ENCODE measurements at places on chromosomes 11 and 22.

- DNase-seq, result no peak
Measured at GRCh38 chr22:32802237-32802765, 796 bp downstream of the TIMP3 start.

DNA sequence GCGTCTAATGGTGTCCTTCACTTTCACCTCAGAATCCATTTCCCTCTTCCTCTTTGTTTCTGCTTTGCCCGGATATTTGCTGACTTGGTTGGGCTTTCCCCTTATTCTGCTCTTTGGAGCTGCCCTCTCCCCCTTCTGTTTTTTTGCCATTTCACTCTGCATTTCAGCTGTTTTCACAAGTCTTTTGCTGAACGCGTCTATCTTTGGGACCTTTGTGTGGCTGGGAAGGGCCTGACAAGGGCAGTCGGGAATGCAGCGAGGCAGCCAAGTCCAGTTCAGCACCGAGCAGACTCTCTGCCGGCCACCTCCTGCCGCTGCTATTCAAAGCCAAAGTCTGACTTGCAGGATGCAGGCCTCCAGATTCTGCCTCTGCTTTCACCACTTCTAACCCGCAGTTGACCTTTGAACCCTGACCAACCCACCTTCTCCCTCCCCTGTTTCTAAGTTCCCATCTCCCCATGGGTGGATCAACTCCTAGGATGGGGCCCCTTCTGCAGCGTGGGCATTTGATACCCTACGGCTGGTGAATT is 38.2 kb downstream of the FEZ1 start:
- DNase-seq, result no peak

- no peak for DNase-seq
Measured at GRCh38 chr22:28989912-28990311, 71.7 kb downstream of the C22orf31 start.

- peak; percentile 18 for DNase-seq
Measured at GRCh38 chr11:114163830-114164401, 104.4 kb downstream of the ZBTB16 start.

DNA sequence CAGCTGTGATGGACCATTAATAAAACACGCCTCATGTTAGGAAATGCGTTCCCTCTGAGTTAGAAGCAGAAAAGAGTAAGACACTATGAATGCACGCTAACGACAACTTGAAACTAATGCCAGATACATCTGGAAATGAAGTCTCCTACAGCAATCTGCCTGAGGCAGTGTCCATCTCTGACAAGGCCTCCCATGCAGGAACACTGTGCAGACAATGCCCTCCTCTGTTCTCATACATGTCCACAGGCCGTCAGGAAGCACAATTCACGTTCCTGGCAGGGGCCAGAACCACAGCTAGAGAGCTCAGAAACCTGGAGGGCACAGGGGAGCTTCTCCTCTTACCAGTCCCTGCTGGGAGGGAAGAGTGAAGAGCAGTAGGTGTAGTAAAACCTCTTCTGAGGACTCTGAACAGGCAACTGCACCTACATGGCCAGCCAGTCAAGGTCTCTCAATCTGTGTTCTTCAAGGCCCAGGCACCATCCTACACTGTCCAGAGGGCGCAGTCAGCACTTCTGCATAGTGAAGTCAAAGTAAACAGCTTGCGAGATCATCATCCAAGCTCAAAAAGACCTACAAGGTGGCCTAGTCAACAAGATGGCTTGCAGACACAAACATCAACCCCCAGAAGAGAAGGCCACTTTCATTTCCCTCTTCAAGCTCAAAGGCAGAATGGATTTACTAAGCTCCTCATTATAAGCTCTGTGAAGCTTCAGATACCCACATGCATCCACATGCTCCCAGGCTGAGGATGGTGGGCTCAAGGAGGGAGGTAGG is 41.5 kb upstream of the CYP2D6 start:
- no peak for DNase-seq

GRCh38 chr11:115678942-115679341 is 174.7 kb upstream of the CADM1 start:
- no peak for DNase-seq

- no peak for DNase-seq
Measured at GRCh38 chr11:17918049-17918605, 94.7 kb downstream of the SERGEF start.

GRCh38 chr22:30809086-30809485 is 114.4 kb downstream of the OSBP2 start:
- DNase-seq, result no peak

GRCh38 chr11:57210781-57211180 is 26.3 kb downstream of the APLNR start:
- no peak for DNase-seq

- DNase-seq, result no peak
Measured at GRCh38 chr11:1967641-1968225, 20.6 kb downstream of the MRPL23 start.

DNA sequence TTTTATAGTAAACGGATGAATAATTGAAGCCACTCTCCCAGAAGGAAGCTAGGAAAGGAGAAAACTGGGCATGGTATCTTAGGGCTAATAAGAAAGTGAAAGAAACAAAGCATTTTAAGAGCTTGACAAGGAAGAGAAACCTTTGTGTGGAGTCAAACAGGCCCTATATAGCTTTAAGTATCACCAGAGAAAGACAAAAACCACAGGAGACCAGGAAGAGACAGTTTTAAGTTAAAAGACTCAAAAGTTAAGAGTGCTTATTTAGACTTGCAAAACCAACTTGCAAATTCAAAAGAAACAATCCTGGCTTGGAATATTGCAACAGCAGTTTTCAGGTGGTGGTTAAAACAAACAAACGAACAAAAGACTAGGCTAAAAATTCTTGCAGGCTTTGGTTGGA is 3.4 kb downstream of the PAK1 start:
- DNase-seq, result no peak

- DNase-seq, result no peak
Measured at GRCh38 chr22:47402876-47403525, 640.6 kb downstream of the TBC1D22A start.

DNA sequence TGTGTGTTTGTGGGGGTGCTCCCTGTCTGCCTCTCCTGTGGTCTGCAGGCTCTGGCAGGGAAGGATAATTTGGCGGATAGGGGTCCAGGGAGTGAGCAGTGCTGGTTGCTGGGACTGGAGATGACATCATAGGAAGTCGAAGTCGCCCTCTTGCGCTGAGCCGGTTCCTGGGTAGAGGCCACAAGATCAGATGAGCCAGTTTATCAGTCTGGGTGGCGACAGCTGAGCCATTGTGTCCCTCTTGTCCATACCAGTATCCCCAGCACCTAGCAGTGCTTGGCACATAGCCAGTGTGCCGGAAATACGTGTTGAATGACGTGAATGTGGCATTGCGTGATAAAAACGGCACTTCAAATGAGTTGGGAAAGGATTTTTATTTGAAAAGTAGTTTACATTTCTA is 9.8 kb downstream of the APOL5 start:
- DNase-seq, result no peak

DNA sequence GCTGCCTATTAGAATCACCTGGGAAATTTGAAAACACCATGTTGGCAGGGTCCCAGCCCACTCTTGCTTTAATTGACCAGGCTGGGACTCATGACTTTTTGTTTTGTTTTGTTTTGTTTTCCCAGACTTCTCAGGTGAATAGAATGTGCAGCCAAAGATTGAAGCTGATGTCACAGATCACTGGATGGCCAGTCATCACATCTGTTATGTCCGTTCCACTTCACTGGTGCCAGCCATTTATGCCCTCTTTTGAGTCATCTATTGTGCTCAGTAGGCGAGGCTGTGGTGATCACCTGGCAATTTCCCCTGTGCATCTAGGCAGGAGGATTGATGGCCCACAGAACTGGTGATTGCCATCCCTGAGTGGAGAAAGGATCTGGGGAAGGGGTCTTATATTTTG is 297.3 kb downstream of the INSC start:
- DNase-seq, result no peak

GRCh38 chr11:45894555-45895247 is 9.2 kb downstream of the MAPK8IP1 start:
- no peak for DNase-seq

- DNase-seq, result no peak
Measured at GRCh38 chr11:126547161-126547560, 191.7 kb downstream of the ST3GAL4 start.

- DNase-seq, result no peak
Measured at GRCh38 chr11:45054956-45055355, 91.5 kb upstream of the PRDM11 start.

DNA sequence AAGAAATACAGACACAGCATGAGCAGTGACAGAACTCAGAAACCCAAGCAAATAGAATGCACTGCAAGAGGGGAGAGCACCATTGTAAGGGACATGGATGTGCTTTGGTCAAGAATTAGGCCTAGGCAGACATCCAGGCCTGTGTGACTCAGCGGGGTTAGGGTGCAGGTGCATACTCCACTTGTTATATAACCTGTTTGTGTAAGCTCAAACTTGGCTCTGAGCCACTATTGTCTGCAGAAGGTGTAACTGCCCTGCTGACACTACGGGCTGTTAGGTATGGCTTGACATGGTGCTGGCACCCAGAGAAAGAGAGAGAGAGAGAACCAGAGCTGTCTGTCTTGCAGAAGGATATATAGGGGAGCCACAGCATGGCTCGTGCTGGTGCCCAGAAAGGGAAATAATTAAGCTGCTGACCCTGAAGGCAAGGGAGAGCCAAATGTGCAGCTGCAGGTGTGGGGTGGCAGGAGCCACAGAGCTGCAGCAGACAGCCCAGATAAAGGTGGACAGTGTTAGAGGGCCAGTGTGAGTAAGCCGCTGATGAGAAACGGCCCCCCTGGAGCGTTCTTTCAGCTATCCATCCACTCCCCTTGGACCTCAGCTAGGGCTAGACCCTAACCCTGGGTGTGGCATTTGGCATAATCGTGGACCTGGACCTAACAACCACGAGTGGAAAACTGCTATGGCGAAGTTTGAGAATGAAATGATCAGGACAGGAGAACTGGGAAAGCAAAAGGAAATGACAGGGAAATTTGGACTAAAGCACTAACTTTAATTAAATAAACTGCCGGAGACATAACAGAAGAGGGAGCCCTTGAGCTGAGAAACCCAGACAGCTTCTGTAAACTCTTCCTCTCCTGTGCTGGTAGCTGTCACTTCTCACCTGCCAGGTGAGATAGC is 253.0 kb upstream of the CCDC179 start:
- DNase-seq, result no peak

GRCh38 chr22:41022470-41023298 is 69.7 kb upstream of the EP300 start:
- DNase-seq, result peak; percentile 69

GRCh38 chr11:111438846-111439520 is 59.9 kb upstream of the POU2AF1 start:
- DNase-seq, result no peak

- peak; percentile 75 for DNase-seq
Measured at GRCh38 chr11:121589946-121590537, 137.3 kb upstream of the SORL1-AS1 start.

GRCh38 chr11:76602431-76602861 is 68.1 kb downstream of the LRRC32 start:
- DNase-seq, result no peak

GRCh38 chr11:95256321-95256779 is 25.3 kb upstream of the SESN3 start:
- DNase-seq, result peak; percentile 51

- DNase-seq, result no peak
Measured at GRCh38 chr11:9838229-9838628, 174.4 kb downstream of the SWAP70 start.

GRCh38 chr11:47994417-47994816 is 14.1 kb downstream of the PTPRJ start:
- DNase-seq, result no peak

Data from inflammatory macrophage treated with lipopolysaccharide for 1 hour (primary cell).